ENCODE measurements at places on chromosomes 3 and 15. TPM values are rescaled to one million over a fixed set of nuclear protein-coding genes. Genes with fewer than 3 reads are reported as not detected.

CADPS gene
- under 0.01 TPM for total RNA-seq

GHRL gene
- not detected for total RNA-seq

NPAP1 gene
- not detected for total RNA-seq

GP5 gene
- under 0.01 TPM for total RNA-seq

CP gene
- total RNA-seq, result not detected

Data from myometrial cell (primary cell).